ENCODE measurements at places on chromosomes 4 and X.

DNA sequence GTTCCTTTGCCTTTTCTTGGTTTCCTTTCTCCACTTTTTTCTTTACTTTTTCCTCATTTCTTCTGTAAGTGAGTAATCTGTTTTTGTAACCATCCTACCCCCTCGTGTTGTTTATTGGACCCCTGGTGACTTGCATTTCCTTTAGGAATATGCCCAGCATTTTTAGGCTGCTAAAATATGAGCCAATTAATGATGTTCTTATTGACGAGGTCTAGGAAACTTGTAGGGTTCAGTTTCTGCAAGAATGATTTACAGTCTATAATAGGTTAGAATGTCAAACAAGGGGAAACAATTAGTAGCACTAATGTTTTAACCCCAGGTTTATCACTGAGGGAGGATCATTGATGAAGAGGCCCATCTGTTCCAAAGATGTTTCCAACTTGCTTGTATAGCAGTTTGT lies 79.0 kb downstream of the CPE start:
- no peak for DNase-seq

DNA sequence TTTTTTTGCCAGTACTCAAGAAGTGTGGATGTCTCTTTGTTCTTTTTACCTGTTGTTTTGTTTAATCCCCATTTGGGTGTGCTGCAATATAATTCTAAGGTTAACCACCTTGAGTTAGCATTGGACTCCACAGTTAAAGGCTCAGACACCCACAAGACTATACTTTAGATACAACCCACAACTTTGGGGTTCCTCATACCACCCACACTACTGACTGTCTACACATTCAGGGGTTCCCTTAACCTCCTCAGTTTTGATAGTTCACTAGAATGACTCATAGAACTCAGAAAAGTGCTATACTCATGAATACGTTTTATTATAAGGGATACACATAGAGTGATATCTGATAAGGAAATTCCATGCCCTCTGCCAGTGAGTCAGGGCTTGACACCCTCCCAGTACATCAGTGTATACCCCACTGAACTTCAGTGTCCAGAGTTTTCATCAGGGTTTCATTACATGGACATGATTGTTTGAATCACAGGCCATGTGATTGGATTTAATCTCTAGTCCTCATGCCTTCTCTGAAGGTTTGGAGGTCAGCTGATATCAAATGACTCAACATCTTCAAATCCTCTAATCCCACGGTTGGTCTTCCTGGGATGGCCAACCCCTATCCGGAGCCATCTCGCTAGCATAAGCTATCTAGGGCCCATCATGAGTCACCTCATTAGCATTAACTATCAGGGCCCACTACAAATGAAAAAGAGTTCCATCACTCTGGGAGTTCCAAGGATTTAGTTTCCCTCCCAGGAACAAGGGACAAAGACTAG lies 357.7 kb upstream of the EMCN start:
- no peak for DNase-seq

- DNase-seq = no peak
Observed at GRCh38 chr4:12411072-12411471, 982.4 kb upstream of the HS3ST1 start.

DNA sequence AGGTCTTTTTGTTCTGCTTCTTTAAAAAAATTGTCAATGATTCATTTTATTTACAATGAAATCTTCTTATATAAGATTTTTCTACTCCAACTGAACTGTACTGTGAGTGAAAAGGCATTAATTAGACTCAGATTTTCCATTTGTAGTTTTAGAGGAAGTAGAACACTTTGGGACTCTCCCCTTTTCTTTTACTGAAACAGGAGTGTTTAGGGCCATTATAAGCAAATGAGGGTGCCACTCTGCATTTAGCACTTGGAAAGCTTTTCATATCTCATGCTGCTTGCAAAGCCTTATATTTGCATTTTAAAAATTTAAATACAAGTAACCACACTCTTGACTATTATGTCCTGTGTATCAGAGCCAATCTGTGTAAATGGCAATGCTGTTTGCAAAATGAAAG lies 584.3 kb downstream of the KLHL13 start:
- no peak for DNase-seq

- no peak for DNase-seq
Observed at GRCh38 chrX:101395789-101396188, 5.0 kb downstream of the RPL36A start.

GRCh38 chr4:114100288-114101031 lies 121.0 kb upstream of the ARSJ start:
- DNase-seq = no peak

DNA sequence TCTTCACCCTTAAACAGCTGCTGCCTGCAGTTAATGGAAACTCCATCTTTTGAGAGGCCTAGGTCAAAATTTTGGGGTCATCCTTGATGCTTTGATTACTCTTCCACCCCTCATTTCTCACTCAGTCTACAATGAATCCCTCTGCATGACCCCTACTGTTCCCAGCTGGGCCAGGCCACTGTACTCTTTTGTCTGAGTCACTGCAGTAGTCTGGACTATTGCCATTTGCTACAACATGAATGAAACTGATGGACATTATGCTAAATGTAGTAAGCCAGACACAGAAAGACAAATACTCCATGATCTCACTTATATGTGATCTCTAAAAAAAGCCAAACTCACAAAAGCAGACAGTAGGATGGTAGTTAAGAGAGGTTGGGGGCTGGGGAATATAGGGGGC lies 28.3 kb downstream of the STK32B start:
- no peak for DNase-seq

- DNase-seq = no peak
Observed at GRCh38 chr4:116180157-116180601, 905.2 kb downstream of the TRAM1L1 start.

GRCh38 chr4:145076469-145076855 lies 21.5 kb downstream of the ANAPC10 start:
- no peak for DNase-seq

All from H7 (cell line).